ENCODE measurements at places on chromosomes 7 and 10. TPM values are rescaled to one million over a fixed set of nuclear protein-coding genes. Genes with fewer than 3 reads are reported as not detected.

Gene MSMB
- not detected for total RNA-seq

Gene CASD1
- 4.5 TPM for total RNA-seq

Gene NEUROD6
- total RNA-seq = not detected

- no peak for DNase-seq
Observed at GRCh38 chr7:29271319-29271658, 76.7 kb downstream of the CHN2 start.

GRCh38 chr10:42753126-42753506 lies 29.5 kb upstream of the BMS1 start:
- DNase-seq = peak; percentile 55
